ENCODE measurements at places on chromosomes 1 and 21. TPM values are rescaled to one million over a fixed set of nuclear protein-coding genes. Genes with fewer than 3 reads are reported as not detected.
A peak's percentile ranks its signal among the peaks of the same experiment; 100 is the strongest.

DNA sequence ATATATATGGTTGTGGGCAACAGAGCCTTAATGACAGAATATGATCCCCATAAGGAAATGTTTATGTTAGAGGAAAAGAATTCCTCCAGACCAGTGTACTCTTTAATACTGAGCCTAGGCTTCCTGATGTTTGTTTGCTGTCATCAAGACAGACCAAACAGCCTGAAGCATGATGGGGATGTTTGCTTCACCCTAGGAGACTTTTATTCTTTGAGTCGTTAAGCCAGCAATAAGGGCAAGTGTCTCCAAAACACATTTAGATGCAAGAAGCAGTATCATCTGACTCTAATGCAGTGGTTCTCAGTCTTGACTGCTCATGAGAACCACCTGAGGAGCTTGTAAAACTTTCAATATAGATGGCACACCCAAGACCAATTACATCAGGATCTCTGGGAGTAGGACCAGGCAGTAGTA lies 33.1 kb downstream of the UBE2U start:
- no peak overlapping the region for H3K4me3 ChIP-seq
- no peak overlapping the region for H3K27ac ChIP-seq
- H3K36me3 ChIP-seq: no peaks in the 10 kb centered on the region

- peaks cover 6% of the 10 kb centered on the region for H3K4me1 ChIP-seq
- no peak overlapping the region for H3K4me3 ChIP-seq
- no peaks in the 10 kb centered on the region for H3K36me3 ChIP-seq
- DNase-seq: peak; percentile 8
Measured at GRCh38 chr1:24254783-24255182, 64.4 kb upstream of the GRHL3 start.

DNA sequence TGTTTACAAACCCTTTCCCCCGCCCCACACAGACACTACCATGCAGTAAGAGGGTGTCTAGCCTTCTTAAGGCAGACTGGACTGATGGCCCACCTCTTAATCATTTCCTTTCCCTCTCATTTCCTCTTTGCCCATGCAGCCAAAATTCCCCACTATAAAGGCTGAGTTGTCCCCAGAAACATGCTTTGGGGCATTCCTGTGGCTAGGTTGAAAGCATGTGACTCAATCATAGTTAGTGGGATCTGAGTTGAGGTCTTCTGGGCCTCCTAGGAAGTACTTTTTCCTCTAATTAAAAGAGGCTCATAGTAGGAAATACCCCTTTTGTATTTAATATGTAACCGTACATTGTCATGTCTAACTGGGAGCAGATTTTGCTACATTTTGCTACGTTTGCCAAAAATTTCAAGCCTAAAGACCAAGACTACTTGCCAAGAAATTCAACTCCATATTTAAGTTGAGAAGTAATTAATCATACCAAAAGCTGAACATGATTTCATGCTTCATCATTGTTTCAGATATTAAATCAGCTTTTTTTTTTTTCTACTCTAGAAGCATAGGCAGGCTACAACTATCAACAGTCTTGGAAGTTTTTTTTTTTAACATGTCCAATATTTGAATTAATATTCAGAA lies 174.7 kb downstream of the ADGRL4 start:
- H3K27me3 ChIP-seq: no peaks in the 10 kb centered on the region
- H3K36me3 ChIP-seq: no peaks in the 10 kb centered on the region
- peaks cover 2% of the 10 kb centered on the region for H3K4me1 ChIP-seq
- no peak overlapping the region for H3K27ac ChIP-seq
- H3K4me3 ChIP-seq: no peak overlapping the region

DNA sequence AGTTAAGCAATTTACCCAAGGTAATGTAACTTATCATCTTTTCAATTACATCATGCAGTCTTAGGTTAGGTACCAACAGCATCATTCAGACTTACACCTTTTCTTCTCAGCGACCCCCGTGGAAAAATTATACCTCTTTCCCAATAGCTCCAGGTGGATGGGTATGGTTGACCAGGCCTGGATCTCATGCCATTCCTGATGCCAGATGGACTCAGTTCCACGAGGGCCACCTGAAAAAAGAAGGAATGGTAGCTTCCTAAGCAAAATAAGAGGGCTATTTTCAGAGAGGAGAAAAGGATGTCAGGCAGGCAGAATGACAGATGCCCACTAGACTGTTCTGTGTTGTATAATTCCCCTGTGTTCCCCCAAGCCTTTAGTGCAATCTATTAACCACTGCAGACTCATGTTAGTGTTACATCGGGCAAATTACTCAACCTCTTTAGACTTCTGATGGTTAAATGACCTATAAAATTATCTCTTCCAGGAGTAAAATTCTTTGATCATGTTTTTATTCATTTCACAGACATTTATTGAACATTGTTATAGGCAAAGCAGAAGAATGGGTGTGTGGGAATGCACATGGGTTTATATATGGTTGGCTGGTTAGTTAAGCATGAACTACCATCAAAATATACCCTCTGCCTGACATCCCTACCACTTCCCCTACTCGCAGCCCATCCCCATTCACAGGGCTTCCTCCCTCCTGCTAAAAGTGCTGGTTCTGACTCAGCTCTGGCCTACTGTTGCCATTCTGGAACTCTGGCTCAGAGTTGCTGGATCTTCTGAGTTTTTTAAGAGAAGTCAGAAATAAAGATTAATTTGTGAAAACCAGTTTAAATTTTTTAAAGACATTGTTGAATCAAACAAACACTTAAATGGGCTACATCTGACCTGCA lies 10.6 kb upstream of the MYSM1 start:
- H3K4me1 ChIP-seq: no peaks in the 10 kb centered on the region
- no peak overlapping the region for H3K4me3 ChIP-seq
- H3K27me3 ChIP-seq: no peaks in the 10 kb centered on the region
- no peak for DNase-seq

DNA sequence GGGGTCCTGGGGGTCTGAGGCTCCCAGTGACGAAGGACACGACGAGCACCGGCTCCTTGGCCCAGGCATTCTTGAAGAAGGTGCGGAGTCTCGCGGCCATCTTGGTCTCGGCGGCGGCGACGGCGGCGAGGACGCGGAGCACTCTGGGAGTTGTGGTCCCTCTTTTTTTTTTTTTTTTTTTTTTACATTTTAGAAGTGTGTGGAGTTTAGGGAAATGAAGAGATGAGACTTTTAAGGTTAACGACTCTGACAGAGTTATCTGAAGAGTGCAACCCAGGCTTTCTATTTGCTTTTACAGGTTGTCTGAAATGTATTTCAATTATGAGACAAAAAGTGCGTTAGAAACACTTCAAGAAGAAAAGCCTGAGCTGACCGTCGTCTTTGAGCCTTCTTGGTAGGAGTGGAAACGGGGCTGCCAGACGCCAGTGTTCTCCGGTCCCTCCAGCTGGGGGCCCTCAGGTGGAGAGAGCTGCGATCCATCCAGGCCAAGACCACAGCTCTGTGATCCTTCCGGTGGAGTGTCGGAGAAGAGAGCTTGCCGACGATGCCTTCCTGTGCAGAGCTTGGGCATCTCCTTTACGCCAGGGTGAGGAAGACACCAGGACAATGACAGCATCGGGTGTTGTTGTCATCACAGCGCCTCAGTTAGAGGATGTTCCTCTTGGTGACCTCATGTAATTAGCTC lies 9.7 kb downstream of the OR2B11 start:
- H3K27me3 ChIP-seq: peaks cover 1% of the 10 kb centered on the region
- no peak for DNase-seq
- no peak overlapping the region for H3K27ac ChIP-seq
- H3K4me1 ChIP-seq: peaks cover 5% of the 10 kb centered on the region
- peak overlapping the region; percentile 48 for H3K4me3 ChIP-seq

DNA sequence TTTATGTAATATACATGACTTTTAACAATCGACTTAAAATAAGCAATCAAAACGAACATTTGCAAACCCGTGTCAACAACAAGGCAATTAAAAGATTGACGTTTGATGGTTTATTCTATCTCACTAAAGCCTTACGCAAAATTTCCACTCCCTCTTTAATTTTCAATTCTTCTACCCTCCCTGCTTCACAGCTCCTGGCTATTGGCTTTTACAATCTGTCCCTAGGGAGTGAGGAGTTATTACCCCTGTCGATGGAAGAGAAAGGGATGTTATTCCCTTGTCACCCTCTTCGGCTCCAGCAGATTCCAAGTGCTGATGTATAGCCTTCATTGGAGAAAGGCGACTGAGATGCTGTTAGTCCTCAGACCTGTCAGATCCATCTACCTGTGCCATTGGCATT lies 161.3 kb downstream of the ZNF281 start:
- H3K27ac ChIP-seq: no peak overlapping the region
- H3K36me3 ChIP-seq: no peaks in the 10 kb centered on the region
- H3K4me3 ChIP-seq: no peak overlapping the region
- H3K4me1 ChIP-seq: no peaks in the 10 kb centered on the region
- H3K27me3 ChIP-seq: no peaks in the 10 kb centered on the region

EFNA1 gene
- 19.7 TPM for total RNA-seq
